Activated CD4-positive, CD25-positive, alpha-beta regulatory T cell (primary cell): ENCODE measurements at places on chromosomes 16 and 17.
A peak's percentile ranks its signal among the peaks of the same experiment; 100 is the strongest.

DNA sequence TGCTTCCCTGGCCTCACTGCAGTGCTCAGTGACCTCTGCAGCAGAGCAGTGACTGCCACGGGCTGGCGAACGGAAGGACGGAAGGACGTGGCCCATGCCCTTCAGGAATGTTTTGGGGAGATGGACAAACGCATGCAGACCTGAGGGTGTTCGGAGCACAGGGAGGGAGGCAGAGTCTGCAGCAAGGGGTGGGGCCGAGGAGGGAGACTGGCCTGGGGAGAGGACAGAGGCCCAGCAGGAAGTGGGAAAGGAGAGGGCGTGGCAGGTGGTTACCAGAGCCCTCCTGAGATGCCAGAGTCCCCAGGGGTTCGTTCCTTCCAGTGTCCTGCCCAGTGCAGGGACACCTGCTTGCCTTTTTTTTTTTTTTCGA lies 21.9 kb downstream of the ADORA2B start:
- DNase-seq, result no peak

DNA sequence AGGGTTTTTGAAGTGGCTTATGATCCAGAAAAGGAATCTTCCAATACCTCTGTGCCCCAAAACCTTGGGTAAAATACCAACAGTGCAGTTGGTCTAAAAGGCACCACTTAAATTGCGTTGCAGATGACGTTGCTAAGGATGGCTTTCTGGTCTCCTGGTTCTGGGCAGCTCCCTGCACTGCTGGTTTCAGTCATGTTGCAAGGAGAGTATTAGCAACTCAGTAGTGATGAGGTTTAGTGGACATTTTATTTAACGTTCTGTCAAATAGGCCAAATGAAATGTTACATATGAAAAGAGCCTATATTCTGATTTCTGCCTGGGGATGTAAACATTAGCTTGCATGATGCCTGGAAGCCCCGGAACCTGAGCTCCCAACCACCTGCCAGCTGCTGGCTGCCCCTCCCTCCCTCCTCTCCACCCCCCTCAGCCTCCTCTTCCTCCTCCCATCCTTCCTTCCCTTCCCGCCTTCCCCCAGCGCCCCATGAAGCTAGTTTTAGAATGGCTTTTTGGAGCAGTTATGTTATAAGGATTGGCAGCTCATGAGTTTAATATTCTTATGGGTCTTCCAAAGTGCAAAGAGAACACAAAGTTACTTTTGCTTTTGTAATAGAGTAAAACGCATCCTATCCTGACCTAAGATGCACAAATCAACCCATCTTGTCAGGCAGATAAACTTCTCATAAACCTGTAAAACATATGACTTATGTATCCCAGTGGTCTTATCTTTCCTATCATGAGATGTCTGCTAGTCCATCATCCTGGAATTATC lies 20.7 kb downstream of the CD7 start:
- no peak for DNase-seq

DNA sequence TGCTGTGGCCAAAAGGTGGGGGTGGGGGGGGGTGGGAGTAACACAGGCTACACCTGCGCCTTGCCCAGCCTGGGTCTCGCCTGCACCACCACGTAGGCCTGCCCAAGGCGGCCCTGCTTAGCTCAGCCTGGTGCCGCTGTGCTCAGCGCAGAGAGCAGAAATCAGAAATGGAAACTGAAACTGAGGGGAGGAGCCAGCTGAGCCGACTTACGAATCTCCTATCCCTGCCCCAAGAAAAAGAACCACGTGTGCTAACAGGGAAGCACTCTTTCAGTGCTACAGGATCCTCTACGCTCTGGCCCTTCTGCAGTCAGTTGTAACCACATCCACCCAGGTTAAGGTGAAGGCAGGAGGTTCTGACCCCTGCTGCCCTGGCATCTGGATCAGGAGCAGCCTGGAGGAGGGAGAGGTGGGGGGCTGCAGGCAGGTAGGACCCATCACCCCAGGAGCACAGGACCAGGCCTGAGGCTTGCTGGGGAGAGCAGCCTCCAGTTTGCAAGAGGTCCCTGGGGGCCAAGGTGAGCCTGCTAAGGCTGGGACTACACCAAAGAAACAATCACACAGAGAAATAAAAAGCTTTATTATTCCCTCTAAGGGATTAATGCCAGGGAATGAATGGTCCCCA lies at the start of gene DHX58:
TSS of gene DHX58 (minus strand) at position 163 of the 625 bp plus-strand sequence. CDS start 822 bp downstream, outside the sequence.
- peak; percentile 51 for DNase-seq

- no peak for DNase-seq
Observed at GRCh38 chr16:65062736-65063583, 58.9 kb downstream of the CDH11 start.

DNA sequence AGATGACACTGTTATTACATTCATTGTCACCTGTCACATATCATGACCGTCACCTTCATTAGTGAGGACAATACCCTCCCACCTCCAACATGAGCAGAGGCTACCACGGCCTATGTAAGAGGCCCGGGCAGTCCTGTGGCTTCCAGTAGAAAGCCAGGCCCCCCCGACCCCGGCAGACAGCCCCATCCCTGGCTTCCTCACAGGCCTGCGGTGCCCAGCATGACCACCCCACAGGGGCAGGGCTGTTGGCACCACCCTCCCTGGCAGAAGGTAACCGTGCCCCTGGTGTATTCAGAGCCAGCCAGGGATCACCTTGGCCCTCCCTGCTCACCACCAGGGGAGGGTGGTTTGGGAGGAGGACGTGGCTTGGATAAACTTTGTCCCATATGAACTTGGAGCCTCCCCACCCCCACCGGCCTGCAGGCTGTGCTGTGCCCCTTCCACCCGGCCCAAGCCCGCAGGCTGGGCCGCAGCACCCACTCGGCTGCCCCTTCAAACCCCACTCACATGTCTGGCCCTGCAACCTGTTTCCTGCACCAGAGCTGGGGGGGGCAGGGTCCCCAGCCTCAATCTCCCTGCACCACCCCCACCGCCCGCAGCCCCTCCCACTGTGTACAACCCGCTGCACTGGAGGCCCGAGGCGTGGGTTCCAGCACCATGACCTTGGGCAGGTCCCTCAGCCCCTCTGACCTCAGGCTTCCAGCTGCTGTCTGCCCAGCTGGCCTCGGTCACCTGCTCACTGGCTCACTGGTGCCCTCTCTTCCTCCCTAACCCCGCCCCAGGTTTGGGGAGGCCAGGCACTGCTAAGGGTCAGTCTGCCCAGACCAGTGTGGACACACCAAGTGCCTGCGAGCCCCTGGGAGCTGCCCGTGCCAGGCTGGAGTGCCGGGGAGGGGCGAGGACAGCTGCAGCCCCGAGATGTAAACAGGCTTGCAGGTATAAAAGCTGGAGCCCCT lies 12.4 kb upstream of the AATK start:
- no peak for DNase-seq

DNA sequence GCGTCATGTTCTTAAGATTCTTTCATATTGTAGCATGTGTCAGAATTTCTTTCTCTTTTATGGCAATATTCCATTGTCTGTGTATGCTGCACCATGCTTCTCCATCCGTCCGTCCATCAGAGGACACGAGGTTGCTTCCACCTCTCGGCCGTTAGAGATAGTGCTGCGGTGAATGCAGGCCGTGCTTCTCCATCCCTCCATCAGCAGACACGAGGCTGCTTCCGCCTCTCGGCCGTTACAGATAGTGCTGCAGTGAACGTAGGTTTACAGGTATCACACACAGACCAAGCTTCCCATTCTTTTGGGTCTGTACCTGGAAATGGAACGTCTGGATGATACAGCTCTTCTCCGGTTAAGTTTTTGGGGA lies 113.5 kb downstream of the CMIP start:
- no peak for DNase-seq

GRCh38 chr17:28977659-28978355 lies 26.5 kb upstream of the PHF12 start:
- no peak for DNase-seq

DNA sequence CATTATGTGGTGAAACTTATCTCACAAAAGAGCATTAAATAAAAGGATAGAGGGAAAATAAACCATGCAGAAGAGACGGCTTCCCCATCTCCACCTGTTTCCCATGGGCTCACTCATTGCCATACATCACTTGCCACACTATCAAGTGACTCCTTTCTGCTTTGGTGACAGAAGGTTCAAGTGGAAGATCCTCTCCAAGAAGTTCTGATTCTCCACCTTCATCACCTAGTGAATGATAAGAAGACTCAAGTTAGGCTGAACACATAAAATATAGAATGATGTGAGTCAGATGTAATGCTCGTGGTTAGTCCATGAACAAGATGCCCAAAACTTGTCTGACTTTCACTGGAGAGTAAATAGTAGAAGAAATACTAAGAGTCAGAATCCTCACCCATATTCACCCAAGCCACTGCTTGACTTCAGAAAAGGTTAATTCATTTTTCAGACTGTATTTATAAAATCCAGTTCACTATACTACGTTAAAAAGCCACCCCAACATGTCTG lies 100.1 kb upstream of the TOB1 start:
- DNase-seq, result no peak

GRCh38 chr16:9966569-9967157 lies 215.6 kb downstream of the GRIN2A start:
- no peak for DNase-seq

DNA sequence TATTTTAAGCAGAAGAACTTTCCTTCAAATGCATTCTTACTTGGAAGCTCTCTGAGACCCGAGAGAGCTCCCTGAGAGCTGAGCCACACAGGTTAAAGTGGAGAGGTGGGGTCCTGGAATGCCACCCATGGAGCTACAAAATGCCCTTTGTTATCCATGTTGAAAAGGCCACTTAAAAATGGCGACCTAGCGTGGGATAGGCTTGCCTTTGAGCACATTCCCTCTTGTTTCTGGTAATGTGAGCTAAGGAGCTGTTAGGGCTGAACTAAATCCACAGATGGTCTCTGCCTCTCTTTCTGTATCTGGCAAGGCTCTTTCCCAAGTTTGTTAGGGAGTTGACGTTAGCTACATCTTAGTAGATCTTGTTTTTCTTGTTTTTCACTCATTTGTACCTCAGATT lies 171.6 kb downstream of the SNX29 start:
- DNase-seq, result no peak

GRCh38 chr16:23729503-23730424 lies 16.7 kb upstream of the ERN2 start:
- no peak for DNase-seq

GRCh38 chr17:48037036-48037837 lies at the start of gene COPZ2:
Gene COPZ2, minus strand, starts transcription at chr17:48037797. Its CDS starts 20 bp downstream, at chr17:48037777.
- peak; percentile 34 for DNase-seq

- DNase-seq, result no peak
Observed at GRCh38 chr16:49524216-49524946, 150.8 kb downstream of the C16orf78 start.

GRCh38 chr16:72620853-72621252 lies 427.1 kb downstream of the ZFHX3 start:
- no peak for DNase-seq
